Caki2 (cell line): ENCODE measurements at places on chromosomes 13 and 19.
A peak's percentile ranks its signal among the peaks of the same experiment; 100 is the strongest.

DNA sequence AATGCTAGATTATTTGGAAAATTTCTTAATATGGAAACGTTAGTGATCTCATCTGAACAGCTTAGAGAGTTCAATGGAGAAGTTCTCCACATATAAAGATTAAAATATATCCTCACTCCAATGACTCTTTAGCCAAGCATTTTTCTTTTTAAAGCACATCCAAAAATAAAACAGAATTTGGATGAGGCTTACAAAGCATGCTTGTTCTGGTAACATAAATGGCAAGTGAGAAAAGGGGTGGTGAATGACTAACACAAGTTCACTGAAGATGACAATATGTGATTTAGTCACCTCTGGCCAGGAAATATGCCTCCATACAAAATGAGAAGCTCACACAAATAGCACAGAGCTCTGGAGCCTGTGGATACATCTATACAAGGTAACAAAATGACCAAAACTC, 253.0 kb downstream of the PCDH20 start:
- DNase-seq, result no peak

GRCh38 chr13:47288546-47288945, 391.7 kb upstream of the HTR2A start:
- peak; percentile 3 for DNase-seq

GRCh38 chr13:99995104-99995588, 13.6 kb downstream of the ZIC2 start:
- DNase-seq, result no peak

DNA sequence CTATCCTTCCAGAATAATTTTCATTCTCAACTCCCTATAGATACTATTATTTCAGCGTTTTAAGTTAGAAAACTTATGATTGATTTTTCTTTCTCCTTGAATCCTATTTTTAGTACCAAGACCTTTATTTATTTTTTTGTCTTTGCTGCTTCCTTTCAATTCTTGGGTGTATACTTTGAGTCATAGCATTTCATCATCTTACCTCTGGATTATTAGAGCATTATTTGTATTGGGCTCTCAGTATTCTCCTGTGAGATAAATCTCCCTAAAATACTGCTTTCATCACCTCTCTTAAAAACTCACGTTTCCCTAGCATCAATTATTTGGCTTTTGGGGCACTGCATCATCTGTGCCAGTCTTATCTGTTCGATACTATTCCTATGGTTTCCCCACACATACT, 222.8 kb downstream of the POSTN start:
- no peak for DNase-seq

DNA sequence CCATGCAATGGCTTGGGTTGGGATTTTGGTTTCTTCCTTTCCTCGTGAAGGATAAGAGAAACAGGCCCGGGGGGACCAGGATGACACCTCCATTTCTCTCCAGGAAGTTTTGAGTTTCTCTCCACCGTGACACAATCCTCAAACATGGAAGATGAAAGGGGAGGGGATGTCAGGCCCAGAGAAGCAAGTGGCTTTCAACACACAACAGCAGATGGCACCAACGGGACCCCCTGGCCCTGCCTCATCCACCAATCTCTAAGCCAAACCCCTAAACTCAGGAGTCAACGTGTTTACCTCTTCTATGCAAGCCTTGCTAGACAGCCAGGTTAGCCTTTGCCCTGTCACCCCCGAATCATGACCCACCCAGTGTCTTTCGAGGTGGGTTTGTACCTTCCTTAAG, 24.1 kb downstream of the SPC24 start:
- no peak for DNase-seq

- peak; percentile 16 for DNase-seq
These were observed 927 bp upstream of the TSHZ3 start for GRCh38 chr19:31350033-31350692.

DNA sequence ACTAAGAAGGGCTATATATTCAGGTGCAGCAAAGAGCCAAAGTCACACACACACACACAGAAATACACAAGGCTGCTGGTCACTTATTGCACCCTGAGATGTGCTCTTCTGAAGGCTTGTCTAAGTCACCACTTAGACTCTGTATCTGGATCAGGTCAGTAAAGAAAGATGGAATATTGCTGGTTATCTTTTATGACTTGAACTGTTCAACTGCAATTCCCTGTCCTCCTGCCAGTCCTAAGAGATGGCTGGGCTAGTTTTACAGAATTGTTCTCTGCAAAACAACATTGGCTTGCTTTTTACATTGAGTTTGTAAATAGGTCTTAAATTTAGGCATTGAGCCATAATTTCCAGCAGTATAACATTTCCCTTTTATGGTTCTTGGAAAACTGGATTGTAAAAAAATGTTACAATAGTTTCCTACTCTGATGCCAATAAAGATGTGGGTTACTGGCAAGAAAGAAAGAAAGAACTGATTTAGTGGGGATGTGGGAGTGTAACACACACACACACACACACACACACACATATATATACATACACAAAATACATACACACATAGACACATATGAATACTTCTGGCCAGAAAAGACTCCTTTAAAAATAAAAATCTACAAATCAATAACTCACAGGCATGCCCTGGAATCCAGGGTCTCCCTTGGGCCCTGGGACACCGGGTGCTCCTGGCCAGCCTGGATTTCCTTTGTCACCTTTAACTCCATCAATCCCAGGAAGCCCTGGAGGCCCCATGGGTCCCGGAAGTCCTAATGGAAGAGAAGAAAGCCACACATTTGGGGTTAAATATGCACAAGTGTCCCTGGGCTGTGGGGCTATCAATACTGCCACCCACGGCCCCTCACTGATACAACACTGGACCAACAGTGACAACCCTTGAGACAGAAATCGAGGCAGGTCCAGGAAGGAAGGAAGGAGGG, 137.7 kb downstream of the COL4A1 start:
- DNase-seq, result no peak

GRCh38 chr13:60753641-60754040, 356.6 kb downstream of the TDRD3 start:
- DNase-seq, result no peak

- DNase-seq, result peak; percentile 77
These were observed 3.0 kb downstream of the PRKD2 start for GRCh38 chr19:46713781-46714443.

DNA sequence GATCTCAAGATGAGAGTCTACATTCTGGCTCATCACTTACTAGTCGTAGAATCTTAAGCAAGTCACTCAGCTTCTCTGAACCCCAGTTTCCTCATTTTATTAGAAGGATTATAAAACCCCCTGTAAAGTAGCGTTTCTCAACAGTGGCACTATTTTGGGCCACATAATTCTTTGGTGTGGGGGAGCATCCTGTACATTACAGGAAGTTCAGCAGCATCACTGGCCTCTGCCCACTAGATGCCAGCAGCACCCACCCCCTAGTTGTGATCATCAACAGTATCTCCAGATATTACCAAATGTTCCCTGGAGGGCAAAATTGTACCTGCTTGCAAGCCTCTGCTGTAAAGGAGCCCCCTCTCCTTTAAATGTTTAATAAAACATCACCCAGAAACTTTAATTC, 22.6 kb downstream of the STARD13 start:
- no peak for DNase-seq

- DNase-seq, result no peak
These were observed 67.6 kb downstream of the UBL3 start for GRCh38 chr13:29782798-29783197.

DNA sequence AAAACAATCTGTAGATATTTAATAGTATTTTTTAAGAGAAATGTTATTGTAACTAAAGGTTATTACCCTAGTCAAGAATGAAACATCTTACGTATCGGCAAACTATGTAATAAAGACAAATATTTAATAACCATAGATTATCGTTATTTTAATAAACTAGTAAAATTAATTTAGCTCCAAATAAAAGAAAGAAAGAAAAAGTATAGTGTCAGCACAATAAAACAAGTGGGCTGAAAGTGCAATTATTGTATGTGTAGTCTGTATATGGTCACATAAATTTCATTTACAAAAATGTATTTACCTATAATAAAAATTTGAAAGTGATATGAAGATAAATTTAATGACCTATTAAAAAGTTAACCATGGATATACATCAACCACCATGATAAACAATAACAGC, 1258.4 kb upstream of the MIR17HG start:
- no peak for DNase-seq

- DNase-seq, result no peak
These were observed 245.8 kb upstream of the NBEA start for GRCh38 chr13:34696296-34696695.

DNA sequence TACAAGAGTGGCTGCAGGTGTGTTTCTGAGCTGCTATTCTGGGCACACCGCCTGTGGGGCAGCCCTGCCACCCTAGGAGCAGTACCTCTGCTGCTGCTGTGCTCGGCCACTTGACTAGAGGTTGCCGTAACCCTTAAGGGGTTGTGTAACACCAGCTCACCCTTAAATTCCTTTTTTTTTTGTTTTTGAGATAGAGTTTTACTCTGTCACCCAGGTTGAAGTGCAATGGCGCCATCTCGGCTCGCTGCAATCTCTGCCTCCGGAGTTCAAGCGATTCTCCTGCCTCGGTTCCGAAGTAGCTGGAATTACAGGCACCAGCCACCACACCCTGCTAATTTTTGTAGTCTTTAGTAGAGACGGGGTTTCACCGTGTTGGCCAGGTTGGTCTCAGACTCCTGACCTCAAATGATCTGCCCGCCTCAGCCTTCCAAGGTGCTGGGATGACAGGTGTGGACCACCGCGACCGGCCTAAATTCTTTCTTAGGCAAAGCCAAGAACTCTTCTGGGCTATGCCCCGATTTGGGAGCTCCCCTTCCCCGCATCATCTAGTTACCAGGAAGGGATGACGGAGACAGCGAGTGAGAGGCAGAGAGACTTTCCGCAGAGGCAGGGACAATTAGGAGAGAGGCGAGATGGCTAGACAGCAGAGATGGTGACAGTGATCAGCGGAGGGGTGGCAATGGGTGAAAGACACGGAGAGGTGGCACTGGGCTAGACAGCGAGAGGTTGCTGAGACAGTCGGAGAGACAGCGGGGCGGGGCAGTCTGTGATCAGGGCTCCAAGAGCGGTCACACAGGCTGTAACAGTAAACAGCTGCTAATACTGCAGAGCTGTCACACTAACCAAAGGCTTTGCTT, 4.4 kb upstream of the LILRA5 start:
- DNase-seq, result no peak

DNA sequence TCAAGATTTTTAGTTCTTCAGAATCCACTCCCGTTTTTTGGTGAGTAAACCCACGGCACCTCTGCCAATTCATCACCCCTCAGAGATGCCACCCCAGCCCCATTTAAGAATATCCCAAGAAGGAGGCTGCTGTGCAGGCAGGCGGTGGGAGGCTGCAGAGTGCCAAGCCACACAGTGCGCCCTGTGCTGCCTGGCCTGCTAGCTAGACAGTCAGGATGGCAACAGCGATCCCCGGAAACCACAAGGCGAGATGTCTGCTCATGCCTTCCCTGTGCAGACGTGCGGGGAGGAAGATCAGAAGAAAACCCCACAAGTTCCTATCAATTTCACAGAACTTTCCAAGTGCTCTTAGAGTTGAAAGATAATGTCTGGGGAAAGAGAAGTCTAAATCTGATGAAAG, 64.8 kb upstream of the GPR183 start:
- DNase-seq, result no peak

DNA sequence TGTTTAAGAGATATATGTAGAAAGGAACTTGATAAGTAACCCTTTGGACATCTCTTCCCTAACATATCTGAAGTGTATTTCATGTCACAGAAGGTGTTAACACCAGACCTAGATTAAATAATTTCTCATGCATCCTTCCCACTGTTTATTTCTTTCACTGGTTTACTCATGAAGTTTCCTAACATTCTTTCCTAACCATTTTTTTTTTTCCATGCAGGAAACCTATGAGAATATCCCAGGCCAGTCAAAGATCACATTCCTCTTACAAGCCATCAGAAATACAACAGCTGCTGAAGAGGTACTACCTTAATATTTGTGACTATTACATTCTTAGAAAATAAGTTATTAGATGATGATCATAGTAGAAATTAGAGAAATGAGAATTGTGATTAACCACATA, 28.8 kb downstream of the IPO5 start:
- DNase-seq, result no peak

GRCh38 chr13:81568824-81569223, 1227.9 kb upstream of the SPRY2 start:
- no peak for DNase-seq

DNA sequence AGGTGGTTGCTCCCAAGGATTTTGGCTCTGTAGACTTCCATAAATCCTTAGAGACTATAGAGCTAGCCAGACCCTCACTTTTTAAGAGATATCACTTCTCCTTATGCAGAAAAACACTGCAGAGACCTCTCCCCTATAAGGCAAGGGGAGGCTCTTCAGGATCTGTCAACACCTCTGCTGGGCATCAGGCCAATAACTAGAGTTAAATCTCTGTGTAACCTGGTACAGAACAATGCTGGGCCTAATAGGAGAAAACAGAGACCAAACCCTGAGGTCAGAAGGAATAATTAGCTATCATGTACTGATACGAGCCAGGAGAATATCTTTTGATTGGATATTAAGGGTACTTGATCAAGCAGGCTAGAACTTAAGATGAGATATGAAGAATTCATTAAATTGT, 358.5 kb downstream of the TBC1D4 start:
- DNase-seq, result no peak

GRCh38 chr13:25069911-25070310, 26.0 kb upstream of the PABPC3 start:
- no peak for DNase-seq

DNA sequence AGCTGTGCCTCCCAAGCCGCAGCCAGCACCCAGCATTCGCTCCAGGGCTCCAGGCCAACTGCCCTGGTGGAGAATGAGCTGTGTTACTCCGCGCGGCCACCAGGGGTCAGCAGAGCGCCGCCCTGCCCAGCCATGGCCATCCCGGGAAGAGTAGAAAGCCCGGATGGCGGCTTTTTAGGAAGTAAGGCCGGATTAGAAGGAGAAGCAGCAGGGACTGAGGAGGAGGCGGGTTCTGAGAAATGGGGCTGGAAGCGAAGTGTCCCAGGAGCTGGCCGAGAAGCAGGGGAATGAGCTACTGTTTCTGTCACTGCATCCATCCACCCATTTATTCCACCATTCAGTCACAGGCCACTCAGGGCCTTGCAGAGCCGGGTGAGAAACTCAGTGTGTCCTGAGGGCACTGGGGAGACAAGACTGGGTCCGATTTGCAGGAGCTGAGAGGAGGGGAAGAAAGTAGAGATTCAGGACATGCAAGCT, 6.6 kb upstream of the NPAS1 start:
- DNase-seq, result peak; percentile 79

DNA sequence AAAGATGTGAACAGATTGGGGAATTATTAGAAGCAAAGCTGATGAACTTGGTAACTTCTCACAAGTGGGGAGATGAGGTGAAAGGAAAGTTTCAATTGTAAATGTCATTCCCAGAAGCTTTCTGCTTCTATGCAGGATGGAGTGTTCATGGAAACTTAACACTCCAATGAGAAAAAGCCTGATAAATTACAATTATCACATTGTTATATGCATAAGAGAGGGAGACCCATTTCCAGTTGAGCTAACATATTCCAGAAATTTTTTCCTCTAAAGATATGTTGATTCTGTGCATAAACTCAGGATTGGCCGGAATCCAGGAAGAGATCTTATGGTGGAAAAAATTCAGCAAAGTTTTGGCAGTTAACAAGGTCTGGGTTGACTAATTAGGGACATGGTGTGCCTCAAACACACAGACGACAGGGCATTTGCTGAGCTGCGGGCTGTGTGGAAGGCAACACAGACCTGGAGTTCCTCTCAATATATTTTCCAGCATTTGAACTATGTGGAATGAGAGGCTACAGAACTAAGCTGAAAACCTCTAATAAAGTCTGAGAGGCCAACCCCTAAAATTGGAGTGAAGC, 64.9 kb upstream of the FGF14 start:
- DNase-seq, result no peak
